CD8-positive, alpha-beta T cell (primary cell): ENCODE measurements at places on chromosomes 2 and 18.

GRCh38 chr18:69220529-69220928, 180.2 kb upstream of the DOK6 start:
- DNase-seq: no peak

DNA sequence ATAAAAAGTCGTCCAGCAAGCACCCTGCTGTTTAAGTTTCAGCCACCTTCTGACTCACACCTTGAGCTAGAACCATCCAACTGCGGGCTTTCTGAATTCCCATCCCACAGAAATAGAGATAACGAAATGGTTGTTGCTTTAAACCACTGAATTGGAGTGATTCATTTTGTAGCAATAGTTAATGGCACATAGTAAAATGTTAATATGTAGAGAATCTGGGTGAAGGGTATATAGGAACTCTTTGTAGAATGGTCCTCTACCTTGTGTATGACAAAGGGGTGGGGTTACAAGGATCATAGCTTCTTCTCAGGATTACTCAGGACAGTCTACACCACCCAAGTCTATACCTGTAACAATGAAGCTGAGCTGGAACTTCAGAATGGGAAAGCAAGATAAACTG, 2.4 kb upstream of the MAPRE3 start:
- DNase-seq: no peak

- DNase-seq: no peak
Measured at GRCh38 chr2:9758741-9759140, 84.5 kb upstream of the TAF1B start.

GRCh38 chr2:196275646-196276352, 104.4 kb upstream of the STK17B start:
- no peak for DNase-seq

DNA sequence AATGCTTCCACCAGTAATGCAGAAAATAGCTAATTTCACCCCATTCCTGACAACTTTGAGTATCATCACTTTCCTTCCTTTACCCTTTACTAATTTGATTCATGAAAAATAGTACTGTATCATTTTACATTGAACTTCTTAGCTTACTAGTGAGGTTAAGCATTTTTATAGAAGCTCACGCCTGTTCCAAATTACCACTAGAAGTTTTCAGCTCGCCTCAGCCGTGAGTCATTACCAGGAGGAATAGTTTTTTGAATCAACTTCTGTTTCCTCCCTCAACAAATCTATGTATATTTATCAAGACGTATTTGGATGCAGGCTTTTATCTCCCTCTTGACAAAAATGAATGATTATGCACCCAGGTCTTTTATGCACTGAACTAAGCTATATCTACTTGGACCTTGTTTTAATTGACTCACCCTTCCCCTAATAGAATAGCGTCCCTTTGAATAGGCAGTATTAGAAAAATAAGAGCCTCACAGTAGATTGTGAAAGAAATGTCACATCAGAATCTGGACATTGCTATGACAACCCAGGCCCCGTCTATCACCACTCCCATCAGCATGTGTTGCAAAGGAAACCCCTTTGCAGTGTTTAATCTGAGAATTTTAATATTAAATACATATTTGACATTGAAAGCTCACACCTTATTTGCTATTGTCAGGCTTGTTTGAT, 207.4 kb upstream of the NRP2 start:
- DNase-seq: no peak

GRCh38 chr2:204972606-204973336, 427.5 kb downstream of the PARD3B start:
- DNase-seq: no peak

- DNase-seq: no peak
Measured at GRCh38 chr18:34909637-34910364, 131.4 kb upstream of the MAPRE2 start.

- no peak for DNase-seq
Measured at GRCh38 chr2:63926815-63927214, 85.1 kb downstream of the UGP2 start.

- no peak for DNase-seq
Measured at GRCh38 chr2:45554742-45555140, 56.3 kb downstream of the SRBD1 start.

DNA sequence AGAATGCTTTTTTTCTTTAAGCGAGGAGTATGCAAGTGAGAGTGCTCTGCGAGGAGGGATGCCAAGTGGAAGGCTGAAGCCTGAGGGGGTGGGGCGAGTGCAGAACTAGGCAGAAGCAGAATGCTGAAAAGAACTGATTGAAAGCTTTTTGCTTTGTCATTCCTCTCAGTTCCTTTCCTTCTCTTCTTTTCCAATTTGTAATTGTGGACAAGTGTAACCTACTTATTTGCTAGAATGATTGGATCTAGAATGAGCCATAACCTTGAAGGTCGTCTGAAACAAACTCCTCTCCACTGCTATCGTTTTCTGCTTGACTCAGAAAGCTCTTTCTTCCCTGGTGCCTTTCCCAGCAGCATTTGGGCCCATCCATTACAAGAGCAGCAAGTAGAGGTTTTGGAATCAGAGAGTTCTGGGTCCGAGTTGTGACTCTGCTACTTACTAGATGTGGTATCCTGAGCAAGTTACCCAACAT, 115.3 kb downstream of the METTL8 start:
- DNase-seq: no peak

- DNase-seq: no peak
Measured at GRCh38 chr18:51762373-51762772, 564.9 kb upstream of the MEX3C start.

GRCh38 chr18:59072727-59073421, 66.8 kb upstream of the SEC11C start:
- no peak for DNase-seq

GRCh38 chr18:27942706-27943105, 234.2 kb downstream of the CDH2 start:
- DNase-seq: no peak

- no peak for DNase-seq
Measured at GRCh38 chr18:12038082-12038638, 55.5 kb upstream of the ANKRD62 start.

- DNase-seq: no peak
Measured at GRCh38 chr18:9952633-9953416, 39.0 kb downstream of the VAPA start.

DNA sequence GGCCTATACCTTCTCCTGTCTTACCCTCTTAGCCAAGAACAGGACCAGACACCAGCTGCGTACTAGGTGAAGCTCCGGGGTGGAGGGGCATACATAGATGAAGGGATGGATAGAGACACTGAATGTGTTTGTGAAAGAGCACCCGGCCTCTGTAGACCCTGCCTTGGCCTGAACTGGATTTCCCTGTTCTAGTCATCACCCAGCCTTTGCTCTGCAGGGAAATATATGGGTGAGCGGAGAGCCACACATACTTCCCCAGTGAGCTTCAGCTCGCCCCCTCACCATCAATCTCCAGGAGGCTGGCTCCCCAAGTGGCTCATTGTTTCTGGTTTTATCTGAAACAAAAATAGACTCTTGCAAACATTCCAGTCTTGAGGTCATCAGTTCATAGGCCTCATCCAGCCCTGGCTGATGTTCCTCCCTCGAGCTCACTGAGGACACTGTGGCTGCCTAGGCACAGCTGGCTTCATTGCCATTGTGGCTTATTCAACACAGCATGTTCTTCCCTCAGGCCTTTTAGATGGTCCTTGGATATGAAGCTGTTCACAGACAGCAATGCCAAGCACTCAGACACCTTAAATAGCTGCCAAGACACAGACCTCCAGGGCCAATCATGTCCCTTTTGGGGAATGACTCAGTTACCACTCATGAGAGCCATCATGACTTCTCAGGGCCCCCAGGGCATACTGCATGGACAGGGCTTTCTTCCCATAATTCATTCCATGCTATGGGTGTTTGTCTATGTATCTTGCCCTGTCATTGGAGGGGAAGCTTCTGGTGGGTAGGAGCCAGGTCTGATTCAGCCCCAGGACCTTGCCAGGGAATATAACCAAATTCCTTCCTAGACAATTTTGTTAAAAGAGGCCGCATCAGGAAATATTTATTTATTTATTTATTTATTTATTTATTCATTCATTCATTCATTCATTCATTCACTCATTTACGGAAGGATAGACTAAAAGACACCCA, 82.4 kb downstream of the TTC32 start:
- DNase-seq: no peak
